ENCODE measurements at places on chromosomes 13 and 19. TPM values are rescaled to one million over a fixed set of nuclear protein-coding genes. Genes with fewer than 3 reads are reported as not detected.

Gene CHAMP1
- total RNA-seq: 15.3 TPM

Gene CBARP
- total RNA-seq: 14.5 TPM

Gene SIPA1L3
- 66.3 TPM for total RNA-seq

Gene LRRC63
- 0.15 TPM for total RNA-seq

Gene TEX26
- total RNA-seq: not detected

Gene SPACA6
- total RNA-seq: 14.3 TPM

Gene SLC1A5
- total RNA-seq: 104 TPM

Gene IL11
- 4.4 TPM for total RNA-seq

Gene CD37
- total RNA-seq: 0.33 TPM

Gene CYP2A6
- total RNA-seq: 0.41 TPM

Gene FFAR1
- total RNA-seq: not detected

Gene LIM2
- total RNA-seq: not detected

Gene SYCN
- total RNA-seq: 0.33 TPM

Gene PRMT1
- 219 TPM for total RNA-seq

Gene PDE4A
- 25.8 TPM for total RNA-seq

Gene CALM3
- 212 TPM for total RNA-seq

Gene MIA
- 2.2 TPM for total RNA-seq

Gene PSG2
- total RNA-seq: not detected

Gene ZC3H4
- 42.7 TPM for total RNA-seq

Gene CKM
- not detected for total RNA-seq

Gene DLEU7
- not detected for total RNA-seq

Gene OR10H1
- total RNA-seq: not detected

Gene TMEM238
- 7.4 TPM for total RNA-seq

Gene CACNA1A
- total RNA-seq: 0.51 TPM

Gene TJP3
- 2.7 TPM for total RNA-seq

Gene ZNF208
- not detected for total RNA-seq

Gene PDX1
- 3.4 TPM for total RNA-seq

Gene ANKRD24
- total RNA-seq: 0.26 TPM

Gene KCTD4
- not detected for total RNA-seq

Gene SLC25A30
- total RNA-seq: 26.8 TPM

Gene TLE6
- total RNA-seq: 4.0 TPM

Gene ZNF628
- 21.7 TPM for total RNA-seq

Gene ZNF154
- total RNA-seq: not detected

Gene HAUS5
- 23.2 TPM for total RNA-seq

Gene FUT2
- total RNA-seq: 0.08 TPM

Gene CDADC1
- 11.8 TPM for total RNA-seq

Gene KBTBD6
- 7.9 TPM for total RNA-seq

Gene SIGLEC8
- not detected for total RNA-seq

Gene GGACT
- total RNA-seq: 2.5 TPM

Gene SSC5D
- total RNA-seq: 13.0 TPM

Gene RDH8
- not detected for total RNA-seq

Gene MBD3L2
- total RNA-seq: not detected

Gene PLEKHA4
- 4.2 TPM for total RNA-seq

Gene PGLYRP2
- not detected for total RNA-seq

Gene MRPL4
- 62.8 TPM for total RNA-seq

Gene ZNF585A
- total RNA-seq: 23.4 TPM

Gene SPRY2
- 18.2 TPM for total RNA-seq

Gene ZNF610
- total RNA-seq: not detected

Gene ELF1
- total RNA-seq: 28.5 TPM

Gene DHDH
- total RNA-seq: 0.85 TPM

Gene UFM1
- 34.6 TPM for total RNA-seq

All from Panc1 (cell line).